ENCODE measurements at places on chromosomes 4 and X.

DNA sequence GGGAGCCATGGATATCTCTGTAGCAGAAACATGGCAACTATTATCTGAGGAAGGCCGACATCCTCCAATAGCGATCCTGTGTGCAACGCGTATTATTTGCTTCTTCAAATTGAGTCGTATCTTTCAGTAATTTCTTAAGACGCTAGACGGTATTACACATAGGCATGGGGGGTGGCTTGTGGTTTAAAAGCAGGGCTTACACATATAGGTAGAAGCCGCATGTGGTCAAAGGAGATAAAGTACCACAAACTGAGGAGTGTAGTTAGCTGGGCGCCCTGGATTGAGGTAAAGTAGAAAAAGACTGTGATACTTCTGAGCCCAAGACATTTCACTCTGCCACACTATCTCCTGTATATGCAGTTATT is 94.6 kb downstream of the SORBS2 start:
- DNase-seq, result no peak

DNA sequence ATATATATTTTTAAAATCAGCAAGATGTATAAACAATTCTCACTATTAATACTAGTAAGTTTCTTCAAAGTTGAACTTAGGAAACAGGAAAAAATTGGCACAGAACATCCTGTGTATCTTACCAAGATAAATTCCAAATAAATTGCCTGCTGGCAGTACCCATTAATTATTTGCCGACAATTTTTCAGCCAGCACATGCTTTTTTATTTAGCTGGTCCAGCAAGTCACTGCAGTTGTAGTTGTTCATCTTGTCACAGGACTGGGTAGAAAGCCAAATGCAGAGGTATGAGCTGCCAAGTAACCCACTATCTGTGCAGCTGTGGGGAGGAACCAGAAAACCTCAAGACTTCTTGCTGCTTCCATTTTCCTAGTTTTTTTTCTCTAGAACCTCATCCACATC is 113.4 kb downstream of the PACRGL start:
- no peak for DNase-seq

- no peak for DNase-seq
These were observed 1.5 kb upstream of the TMA16 start for GRCh38 chr4:163492951-163493504.

GRCh38 chr4:107747748-107748486 is 27.9 kb upstream of the PAPSS1 start:
- DNase-seq, result no peak

- DNase-seq, result no peak
These were observed 421.5 kb upstream of the GNPDA2 start for GRCh38 chr4:45147866-45148265.

GRCh38 chrX:69185886-69186285 is 20.6 kb upstream of the PJA1 start:
- no peak for DNase-seq

DNA sequence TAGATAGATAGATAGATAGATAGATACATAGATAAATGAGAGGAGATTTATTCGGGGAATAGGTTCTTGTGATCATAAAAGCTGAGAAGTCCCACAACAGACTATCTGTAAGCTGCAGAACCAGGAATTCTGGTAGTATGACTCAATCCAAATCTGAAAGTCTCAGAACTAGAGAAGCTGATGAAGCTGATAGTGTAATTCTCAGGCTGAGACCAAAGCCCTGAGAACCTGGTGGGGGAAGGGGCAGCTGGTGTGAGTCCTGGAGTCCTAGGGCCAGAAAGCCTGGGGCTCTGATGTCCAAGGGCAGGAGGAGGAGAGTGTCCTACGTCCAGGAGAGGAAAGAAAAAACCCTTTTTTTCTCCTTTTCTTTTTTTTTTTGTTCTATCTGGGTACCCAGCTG is 8.0 kb upstream of the BANK1 start:
- DNase-seq, result no peak

DNA sequence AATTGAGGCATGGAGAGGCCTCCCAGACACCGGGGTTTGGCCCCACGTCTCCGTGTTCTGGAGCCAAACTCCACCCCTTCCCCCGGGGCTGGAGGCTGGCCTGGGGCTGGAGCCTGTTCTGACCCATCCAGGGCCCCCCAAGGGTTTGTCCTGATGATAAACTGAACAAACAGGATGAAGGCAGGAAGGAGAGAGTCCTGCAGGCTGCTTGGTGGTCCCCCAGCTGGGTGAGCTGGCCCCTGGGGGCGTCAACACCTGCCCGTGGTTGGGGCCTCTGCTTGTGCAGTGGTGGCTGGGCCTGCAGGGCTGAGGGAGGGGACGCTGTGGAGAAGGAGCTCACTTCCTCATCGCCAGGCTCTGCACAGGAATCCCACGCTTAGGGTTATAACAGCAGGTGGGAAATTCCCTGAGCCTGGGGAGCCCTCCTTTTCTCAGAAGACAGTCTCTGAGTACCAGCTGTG is 2.3 kb downstream of the SH3TC1 start:
- DNase-seq, result peak; percentile 64
